ENCODE measurements at places on chromosomes 12 and 14.

GRCh38 chr12:107917912-107918800 is 143.7 kb downstream of the ASCL4 start:
- DNase-seq, result no peak

DNA sequence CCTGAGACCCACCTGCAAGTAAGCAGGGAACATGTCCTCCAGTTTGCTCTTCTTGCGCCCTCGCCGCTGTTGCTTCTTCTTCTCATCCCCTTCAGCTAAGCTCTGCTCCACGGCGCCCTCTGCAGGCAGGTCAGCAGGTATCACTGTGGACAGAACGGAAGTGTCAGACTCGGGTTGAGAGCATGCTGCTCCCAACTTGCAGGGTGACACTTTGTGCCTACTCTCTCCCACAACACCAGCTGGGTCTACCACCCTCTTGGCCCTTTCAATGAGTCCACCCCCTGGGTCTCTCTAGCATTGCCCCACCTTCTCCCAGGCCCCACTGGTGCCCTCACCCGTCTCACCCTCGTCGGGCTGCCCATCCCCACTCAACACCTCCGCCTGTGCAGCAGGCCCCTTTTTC is 16.7 kb downstream of the KMT2D start:
- peak; percentile 58 for DNase-seq

DNA sequence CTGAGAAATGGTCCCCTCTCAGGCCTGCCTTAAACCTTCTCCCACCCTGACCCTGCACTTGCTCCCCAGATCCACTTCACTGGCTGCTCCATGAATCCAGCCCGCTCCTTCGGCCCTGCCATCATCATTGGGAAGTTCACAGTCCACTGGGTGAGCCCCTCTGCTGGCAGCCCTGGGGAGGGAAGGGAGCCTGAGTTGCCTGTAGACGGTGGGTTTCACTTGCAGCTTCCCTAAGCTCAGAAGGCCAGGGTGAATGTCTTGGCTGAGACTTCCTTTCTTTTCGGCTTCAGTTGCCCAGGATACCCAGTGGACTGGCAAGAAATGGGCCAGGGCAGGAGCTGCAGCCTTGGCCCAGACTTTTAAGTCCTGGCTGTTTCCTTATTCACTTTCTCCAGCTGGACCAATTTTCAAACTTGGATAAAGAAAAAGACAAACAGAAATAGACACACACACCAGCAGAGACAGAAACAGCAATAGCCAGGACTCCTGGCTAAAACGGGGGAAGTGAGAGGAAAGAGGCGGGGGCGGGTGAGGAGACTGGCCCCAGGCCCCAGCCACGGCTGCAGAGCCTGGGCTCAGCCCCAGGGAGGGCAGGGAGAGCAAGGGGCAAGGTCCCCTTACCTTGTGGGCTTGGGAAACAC is 2.0 kb downstream of the AQP6 start:
- no peak for DNase-seq

- DNase-seq, result no peak
Measured at GRCh38 chr14:93476305-93476704, 45.6 kb downstream of the UNC79 start.

GRCh38 chr12:54489857-54490256 is 7.7 kb upstream of the NCKAP1L start:
- no peak for DNase-seq

DNA sequence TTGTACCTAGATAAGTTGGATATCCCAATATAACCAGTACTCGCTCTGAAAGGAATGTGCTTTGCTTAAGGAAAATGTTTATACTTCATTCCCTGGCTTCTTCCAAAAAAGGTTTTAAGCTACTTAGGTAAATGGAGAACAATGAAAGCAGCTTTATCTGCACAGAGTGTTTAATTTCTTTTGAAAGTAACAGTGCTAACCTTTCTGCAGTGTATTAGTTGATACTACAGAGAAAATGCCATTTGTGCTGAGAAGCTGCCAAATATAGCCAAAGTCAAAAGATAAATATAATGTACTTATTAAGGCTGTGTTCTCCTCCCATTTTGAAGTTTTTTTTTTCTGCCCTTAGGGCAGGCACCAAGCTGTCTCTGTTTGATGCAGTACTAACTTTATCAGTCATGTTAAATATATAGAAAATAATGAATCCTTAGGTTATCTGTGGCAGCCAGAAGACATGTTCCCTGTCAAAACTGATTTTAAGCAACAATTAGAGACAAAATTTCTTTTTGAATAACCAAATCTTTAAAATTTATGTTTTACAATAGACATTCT is 145.4 kb upstream of the KITLG start:
- no peak for DNase-seq

DNA sequence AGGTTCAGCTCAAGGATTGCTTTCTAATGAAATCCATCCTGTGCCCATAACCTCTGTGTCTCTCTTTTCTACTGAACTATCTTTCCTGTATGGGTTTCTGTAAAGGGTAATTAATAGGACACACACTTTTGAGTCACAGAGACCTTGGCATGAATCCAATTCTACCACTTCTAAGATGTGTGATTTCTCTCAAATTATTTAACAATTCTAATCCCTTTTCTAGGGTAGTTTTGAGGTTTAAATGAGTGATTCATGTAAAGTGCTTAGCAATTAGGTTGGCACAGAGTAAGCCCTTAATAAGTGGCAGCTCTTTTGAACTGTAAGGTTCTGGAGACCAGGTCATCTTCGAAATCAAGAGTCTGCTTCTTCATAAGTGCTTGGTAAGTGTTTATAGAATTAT is 202.7 kb downstream of the RASSF9 start:
- DNase-seq, result no peak

GRCh38 chr12:46523863-46524770 is 151.5 kb upstream of the SLC38A2 start:
- DNase-seq, result no peak

DNA sequence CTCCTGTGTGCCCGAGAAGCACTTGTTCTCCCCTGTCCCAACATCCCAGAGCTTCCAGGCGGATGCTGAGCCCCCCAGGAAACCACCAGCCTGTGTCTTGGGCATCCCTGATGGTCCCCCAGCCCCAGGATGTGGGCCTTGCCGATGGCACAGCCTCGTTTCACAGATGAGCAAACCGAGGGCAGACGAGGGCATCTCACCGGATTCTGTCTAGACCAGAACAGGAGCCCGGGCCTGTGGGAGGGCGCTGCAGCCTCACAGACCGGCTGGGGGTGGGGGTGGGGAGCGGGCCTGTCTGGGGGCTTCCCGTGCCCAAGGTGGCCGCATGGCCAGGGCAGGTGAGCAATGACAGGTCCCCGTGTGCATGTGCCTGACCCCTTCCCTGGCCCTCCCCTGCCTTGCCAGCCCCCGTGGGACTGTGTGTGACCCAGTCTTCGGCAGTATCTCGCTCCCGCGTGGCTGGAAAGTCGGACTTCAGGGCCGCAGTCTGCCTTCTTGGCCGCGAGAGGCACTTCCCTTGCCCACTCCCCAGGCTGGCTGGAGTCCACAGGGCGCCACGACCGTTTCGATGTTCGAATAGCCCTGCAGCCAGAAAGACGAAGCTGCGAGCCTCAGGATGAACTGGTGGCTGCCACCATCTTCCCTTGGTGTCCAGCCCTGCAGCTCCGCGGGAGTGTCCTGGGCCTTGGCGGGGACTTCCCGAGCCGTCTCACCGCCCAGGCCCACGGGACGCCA is 8.9 kb downstream of the RFLNA start:
- DNase-seq, result no peak

DNA sequence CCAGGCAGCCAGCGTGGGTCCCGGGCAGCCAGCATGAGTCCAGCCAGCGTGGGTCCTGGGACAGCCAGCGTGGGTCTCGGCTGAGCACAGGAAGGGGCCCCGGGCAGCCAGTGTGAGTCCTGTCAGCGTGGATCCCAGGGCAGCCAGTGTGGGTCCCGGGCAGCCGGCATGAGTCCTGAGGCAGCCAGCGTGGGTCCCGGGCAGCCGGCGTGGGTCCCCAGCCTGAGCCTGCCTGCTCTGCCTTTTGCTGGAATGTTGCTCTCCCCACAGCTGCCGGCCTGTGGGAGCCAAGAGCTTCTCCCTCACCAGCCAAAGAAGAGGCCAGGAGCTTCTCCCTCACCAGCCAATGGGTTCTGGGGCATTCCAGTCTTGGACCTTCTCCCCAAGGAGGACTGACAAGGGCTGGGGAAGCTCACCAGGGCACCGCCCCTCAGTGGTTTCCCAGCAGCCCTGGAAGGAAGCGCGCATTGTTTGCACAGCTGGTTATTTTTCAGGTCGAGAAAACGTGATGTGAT is 15.0 kb upstream of the RFLNA start:
- DNase-seq, result no peak

DNA sequence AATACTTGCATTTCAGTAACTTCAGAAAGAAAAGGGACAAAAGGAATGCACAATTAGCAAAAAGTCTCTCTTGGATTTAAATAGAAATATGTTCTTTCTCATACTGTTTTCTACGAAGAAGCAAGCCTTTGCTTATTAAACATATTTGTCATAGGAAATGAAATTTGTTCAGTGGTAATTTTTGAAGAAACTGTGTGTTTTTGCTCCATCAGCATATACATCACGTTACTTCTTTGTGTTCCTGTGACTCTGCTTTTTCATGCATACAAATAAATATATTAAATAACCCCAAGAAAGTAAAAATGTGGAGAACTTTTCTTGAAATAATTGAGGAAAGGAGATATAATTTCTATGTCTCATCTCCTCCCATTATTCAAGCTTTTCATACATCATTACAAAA is 39.7 kb downstream of the CD163L1 start:
- no peak for DNase-seq

- DNase-seq, result no peak
Measured at GRCh38 chr12:12482150-12482761, 80.4 kb downstream of the DUSP16 start.

DNA sequence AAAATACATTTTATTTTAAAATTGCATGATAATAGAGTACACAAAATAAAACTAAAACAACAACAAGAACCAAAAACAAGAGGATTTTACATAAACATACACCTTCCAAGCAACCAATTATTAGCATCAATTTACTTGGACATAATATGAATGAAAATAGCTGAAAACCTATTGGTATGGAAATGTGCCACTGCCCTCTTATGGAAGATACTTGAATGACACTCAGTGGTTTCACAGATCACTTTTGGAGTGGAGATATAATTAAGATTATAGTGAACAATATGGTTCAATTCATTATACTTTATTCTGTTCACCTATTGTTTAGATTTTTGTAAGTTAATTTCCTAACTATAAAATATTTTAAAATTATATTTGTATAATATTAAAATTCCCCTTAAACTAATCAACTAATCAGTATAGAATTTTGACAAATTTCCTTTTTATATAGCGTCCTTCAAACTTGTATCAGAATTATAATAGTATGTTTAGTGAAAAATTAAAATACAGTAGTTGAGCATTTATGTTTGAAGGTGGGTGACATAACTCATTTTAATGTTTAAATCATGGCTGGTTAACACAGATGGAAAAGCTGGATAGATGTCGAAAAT is 70.1 kb downstream of the SLC6A15 start:
- peak; percentile 65 for DNase-seq

DNA sequence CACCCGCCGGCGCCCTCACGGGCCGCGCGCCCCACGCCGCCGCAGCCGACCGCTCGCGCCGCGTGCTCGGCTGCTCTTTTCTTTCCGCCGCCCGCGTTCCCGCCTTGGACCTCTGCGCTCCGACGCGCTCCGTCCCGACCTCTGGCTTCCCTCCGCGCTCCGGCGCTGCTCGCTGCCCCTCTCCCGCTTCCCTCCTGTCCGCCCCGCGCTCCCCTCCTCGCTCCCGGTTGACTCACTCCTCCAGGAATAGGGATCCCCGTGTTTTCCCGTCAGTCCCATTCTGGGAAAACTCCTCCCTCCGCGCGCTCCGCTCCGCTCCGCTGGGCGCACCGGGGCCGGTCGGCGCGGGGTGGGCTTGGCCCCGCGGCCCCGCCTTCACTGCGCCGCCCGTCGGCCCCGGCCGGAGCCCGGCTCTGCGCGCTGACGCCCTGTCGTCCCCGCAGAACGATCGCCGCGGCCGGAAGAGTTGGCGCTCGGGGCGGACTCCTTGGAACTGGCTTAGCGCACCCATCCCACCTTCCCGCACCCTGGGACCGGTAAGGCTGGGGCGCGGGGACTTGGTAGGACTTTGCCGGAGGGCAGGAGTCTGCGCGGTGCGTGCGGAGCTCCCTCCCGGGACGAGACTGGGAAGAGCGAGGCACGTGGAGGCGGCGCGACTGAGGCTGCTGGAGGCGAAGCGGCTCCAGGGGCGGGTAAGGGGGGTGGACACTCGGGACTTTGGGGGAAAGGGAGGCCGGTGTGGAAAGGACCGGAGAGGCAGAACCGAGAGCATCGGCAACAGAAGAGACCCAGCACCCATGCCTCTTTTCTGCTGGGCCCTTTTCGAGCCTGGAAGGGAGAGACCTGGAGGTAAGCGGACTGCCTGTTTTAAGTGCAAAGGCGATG is 550 bp downstream of the TEAD4 start:
- DNase-seq, result no peak

DNA sequence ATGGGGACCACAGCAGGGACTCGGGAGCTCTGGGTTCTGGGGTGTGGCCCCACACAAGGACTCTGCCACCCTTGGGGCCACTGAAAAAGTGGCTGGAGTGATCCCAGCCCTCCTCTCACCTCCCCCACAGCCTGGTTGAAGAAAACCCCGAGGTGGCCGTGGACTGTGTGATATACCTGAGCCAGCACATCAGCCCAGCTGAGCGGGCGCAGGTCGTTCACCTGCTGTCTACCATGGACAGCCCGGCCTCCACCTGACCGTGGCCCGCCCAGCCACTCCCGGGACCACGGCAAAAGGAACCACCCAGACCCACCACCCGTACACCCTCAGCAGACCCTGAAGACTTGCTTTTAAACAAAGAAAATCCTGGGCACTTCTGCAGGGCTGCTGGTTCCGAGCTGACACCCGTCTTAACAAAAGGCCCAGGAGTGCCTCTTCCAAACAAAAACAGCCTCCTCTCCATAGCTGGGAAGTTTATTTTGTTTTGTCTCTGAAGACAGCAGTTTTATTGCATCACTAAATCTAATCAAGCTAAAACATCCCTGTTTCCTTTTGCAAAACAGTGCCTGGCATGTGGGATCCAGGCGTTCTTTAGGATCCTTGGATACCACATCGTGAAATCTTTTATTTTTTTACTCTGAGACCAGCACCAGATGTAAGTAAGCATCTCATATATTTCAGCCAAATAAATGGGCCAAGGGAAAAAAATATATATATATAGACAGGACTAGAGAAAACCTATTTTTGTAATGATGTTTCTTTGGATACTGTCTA is 42.8 kb downstream of the FOXN4 start:
- DNase-seq, result no peak

DNA sequence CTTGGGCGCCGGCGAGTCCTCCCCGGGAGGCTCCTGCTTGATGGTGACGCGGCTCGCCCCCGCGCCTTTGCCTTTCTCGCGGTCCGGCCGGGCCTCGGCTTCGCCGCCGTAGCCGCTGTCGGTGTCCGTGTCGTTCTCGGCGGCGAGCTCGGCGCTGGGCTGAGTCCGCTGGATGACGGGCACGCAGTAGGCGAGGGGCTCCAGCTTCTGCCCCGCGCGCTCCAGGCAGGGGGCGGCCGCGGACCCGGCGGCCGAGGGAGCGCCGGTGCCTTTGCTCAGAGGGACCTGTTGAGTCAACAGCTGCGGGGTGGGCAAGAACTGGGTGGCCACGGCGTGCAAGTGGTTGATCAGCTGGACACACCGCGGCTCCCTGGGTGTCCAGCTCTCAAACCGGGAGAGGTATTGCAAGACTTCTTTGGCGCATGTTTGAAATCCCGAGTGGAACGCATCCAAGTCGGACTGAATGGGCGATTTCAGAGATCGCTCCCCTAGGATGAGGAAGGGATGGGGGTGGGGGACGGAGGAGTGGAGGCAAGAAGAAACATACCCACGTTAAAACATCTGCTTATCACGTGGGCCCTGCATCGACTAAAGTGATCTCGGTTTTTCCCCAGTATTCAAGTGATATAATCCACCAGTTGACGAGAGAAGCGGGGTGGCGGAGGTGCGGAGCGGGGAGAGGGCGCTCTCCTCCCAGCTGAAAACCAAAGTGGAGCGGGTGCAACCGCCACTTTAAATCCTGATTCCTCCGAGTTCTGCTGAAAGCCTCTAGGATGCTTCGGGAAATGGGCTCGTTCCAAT is 2.0 kb downstream of the BHLHE41 start:
- no peak for DNase-seq
